ENCODE measurements at places on chromosomes 6 and 20.

- no peak for DNase-seq
These were observed 8.6 kb downstream of the BMP7 start for GRCh38 chr20:57257701-57258453.

- no peak for DNase-seq
These were observed 51.1 kb downstream of the RCAN2 start for GRCh38 chr6:46440141-46440540.

DNA sequence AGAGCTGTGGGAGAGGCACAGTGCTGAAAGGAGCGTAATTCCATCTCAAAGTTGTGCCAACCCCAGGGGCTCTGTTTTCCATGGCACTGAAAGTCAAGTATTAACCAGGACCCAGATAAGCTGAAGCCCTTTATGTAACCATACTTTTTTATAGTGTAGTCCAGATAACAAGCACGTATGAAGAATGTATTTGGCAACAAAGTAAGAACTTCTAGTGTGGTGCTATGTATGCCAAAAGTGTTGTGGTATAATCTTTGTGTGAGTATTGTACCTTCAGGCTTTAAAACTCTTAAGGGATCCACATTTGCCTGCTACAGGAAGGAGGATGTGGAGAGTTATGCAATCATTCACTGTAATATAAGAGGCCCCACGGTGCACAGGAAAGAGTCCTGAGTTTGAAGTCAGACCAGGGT lies 129.4 kb downstream of the IBTK start:
- DNase-seq: no peak

GRCh38 chr20:14538433-14538832 lies 201.0 kb upstream of the FLRT3 start:
- no peak for DNase-seq

GRCh38 chr6:163904186-163904585 lies 489.7 kb downstream of the QKI start:
- no peak for DNase-seq

DNA sequence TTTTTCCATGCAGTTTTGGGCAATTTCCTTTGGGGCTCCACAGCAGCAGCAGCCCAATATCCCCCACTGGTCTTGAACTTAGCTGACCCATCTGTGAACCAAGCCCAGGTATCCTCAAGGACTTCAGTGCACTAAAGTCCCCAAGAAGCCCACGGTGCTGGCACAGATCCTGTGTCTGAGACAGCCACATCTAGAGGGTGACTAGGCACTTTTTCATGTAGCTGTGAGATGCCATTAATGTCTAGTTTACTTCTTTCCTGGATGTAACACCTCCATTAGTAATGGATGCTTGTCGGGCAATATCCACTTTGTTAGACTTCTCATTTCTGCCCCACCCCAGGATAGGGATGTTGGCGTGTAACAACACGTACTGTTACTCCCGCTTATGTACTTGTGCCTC lies 176.2 kb upstream of the PROKR2 start:
- DNase-seq: peak; percentile 21

DNA sequence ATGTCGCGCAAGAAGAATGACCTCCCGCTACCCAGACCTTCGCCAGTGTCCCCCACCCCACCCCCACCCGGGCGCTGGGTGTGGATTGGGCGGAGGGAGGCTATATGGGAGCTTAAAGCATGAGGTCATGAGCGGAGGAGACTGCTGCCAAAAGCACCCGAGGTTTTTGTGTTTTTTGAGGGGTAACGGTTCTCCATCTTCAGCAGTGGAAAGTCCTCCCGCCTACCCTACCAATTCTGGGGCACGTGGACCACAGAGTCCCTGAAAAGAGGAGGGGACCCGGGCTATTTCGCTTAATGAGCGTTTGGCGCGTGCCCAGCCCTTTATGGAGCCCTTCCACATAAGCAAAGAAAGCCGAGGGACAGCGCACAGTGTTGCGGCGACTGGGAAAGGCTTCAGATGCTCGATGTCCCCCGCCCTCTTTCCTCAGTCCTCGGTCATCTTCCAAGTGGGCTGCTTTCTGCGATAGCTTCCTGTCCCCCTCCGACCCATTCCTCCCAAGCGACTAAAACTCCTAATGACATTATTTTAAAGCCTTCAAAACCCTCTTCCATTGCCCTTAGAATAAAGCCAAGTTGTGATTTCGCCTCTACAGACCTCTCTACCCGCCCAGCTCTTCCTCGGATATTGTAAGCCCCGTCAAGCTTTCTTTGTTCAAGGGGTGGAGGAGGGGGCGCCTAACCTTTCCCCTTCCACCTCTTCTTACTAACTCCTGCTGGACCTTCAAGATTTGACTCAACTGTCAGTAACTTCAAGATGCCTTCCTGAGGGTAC lies 2.1 kb upstream of the TRERF1 start:
- DNase-seq: peak; percentile 38

GRCh38 chr6:108365478-108365877 lies 70.6 kb downstream of the AFG1L start:
- DNase-seq: peak; percentile 62

DNA sequence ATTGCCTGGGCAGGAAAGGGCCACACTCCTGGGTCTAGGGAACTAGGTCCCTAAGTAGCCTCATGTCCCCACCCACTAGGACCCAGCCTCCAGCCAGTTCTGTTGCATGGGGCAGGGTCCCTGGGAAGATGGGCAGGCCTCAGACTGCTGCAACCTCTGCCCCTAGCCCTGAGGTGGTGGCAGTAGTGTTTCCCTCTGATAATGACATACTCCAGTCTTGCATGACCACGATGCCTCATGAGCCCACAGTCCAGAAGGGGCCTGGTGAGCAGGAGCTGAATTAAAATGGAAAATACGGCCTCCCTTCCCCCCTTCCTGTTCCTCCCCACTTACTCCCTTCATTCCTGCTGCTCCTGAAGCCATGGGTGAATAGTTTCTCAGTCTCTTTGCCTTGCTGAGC lies 36.0 kb upstream of the SCRT2 start:
- no peak for DNase-seq

DNA sequence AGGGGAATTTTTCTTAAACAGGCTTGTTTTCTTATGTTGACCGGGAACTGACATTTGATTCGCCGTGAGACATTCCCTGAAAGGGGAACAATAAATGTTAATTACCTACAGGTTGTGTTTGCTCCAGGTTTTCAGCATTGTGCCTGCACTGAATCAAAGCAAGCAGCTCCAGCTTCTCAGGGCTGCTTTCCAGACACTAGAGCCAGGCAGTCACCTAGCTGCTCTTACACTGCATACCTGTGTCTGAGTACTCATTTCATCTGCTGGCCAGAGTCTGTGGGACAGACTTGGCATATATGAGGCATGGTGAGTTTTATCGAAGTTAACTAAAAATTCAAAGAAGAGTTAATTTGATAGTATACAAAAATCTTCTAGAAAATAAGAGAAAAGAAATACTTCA lies 951.8 kb upstream of the MAP3K7 start:
- DNase-seq: no peak

GRCh38 chr6:43921039-43921438 lies 151.0 kb downstream of the VEGFA start:
- no peak for DNase-seq
